ENCODE measurements at places on chromosomes 2 and 18.

- DNase-seq, result no peak
Observed at GRCh38 chr2:230861552-230862255, 3.0 kb upstream of the ITM2C start.

- DNase-seq, result no peak
Observed at GRCh38 chr2:86284401-86284841, 53.0 kb downstream of the REEP1 start.

- no peak for DNase-seq
Observed at GRCh38 chr2:53744395-53745065, 23.1 kb upstream of the CHAC2 start.

- DNase-seq, result no peak
Observed at GRCh38 chr2:67455219-67456142, 58.3 kb downstream of the ETAA1 start.

- DNase-seq, result peak; percentile 58
Observed at GRCh38 chr2:45494275-45494977, 116.6 kb downstream of the SRBD1 start.

DNA sequence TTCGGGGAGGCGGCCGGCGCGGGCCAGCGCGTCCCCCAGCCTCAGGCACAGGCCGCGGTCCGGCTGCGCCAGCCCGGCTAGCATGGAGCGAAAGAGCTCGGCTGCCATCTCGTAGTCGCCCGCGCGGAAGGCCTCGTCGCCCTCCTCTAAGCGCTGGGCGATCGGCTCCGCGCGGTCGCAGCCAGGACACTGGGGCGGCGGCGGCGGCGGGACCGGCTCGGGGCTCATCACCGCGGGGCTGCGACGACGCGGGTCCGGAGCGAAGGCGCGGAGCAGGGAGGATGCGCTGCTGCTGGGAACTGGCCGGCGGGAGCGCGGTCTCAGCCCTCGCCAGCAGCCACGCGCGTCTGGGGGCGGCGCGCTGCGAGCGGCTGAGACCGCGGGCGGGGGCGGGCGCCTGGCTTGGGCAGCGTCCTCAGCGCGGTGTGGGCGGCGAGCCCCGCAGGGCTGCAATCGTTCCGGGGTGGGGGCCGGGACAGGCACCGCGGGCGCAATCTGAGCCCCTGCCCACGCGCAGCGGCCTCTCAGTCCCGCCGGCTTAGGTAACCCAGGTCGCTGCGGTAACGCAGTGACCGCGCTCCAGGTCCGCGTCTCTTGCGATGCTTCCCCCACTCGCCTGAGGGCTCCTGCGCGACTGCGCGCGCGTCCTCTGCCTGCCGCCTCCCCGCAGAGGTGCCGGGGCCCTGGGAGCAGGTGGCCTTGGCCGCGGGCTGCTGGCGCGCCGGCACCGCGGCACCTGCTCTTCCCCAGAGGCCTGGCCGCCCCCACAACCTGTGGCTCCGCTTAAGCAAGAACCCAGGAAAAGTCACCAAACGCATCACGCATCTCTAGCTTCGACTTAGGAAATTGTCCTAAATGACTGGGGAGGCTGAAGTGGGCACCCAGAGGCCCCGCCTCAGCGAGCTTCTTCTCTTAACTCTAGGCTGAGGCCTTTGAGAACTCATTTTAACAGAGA lies at the start of gene LONRF2:
LONRF2 (minus strand) TSS at position 636 of the 955 bp plus-strand sequence; CDS start at position 228, 408 bp downstream.
- DNase-seq, result peak; percentile 20

DNA sequence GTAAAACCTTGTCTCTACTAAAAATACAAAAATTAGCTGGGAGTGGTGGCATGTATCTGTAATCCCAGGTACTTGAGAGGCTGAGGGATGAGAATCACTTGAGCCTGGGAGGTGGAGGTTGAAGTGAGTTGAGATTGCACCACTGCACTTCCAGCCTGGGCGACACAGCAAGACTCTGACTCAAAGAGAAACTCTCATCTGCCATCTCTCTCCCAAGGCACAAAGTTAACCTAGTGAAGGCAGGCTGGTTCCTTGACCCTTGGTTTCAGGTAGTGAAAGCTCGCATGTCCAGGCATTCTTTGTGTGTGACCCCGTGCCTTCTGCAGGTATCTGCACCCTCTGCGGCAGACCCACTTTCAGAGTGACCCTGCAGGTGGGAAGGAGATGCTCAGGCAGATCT lies 100.0 kb downstream of the WDSUB1 start:
- no peak for DNase-seq

DNA sequence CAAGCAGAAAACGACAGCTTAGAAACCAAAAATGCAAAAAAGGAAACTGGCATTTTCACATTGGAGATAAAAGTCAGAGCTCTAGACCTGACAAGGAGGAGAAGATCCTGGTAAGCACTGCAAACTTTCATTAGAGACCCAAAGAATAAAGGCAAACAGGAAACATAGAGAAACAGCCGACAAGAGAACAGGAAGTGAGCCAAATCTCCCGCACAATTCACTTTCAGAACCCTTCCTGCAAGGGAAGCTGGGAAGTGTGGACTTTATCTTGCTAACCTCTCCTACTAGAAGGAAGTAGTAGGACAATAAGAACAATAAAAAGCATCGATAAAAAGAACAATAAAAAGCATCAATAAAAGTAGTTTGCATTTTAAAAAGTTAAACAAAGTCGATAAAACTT lies 417.8 kb upstream of the SPHKAP start:
- DNase-seq, result no peak

DNA sequence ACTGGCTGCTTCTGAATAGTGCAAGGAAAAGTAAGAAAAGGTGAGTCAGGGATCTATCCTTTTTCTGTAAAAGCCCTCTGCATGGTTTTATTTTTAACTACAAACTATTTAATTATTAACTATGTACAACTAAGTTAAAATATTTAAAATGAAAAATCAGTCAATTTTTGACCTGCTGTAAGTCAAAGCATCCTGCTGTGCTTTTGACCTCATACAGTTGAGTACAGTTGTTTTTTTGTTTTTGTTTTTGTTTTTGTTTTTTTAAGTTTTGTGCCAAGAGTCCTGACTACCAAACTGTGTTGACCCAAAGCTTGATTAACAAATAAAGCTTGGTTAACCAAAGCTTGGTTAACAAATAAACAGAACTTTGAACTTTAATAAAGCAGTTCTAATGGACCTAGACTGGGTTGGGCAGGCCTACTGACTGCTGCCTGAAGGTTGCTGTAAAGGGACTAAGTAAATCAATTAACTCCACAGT lies at the start of gene ACMSD:
ACMSD (plus strand) TSS at position 474 of the 478 bp plus-strand sequence. CDS start 67 bp downstream, outside the sequence.
- no peak for DNase-seq

DNA sequence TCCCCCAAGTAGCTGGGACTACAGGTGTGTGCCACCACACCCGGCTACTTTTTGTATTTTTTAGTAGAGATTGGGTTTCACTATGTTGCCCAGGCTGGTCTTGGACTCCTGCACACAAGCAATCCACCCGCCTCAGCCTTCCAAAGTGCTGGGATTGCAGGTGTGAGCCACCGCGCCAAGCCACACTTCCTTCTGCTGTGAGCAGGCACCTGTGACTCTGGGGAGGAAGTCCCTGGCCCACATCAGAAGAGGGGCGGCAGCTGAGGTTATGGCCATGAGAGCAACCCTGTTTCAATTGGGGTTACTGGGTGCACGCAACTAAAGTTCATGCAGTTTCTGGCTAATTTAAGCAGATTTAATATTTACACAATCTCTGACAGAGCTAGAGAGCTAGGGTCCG lies 91.0 kb downstream of the PLB1 start:
- no peak for DNase-seq

DNA sequence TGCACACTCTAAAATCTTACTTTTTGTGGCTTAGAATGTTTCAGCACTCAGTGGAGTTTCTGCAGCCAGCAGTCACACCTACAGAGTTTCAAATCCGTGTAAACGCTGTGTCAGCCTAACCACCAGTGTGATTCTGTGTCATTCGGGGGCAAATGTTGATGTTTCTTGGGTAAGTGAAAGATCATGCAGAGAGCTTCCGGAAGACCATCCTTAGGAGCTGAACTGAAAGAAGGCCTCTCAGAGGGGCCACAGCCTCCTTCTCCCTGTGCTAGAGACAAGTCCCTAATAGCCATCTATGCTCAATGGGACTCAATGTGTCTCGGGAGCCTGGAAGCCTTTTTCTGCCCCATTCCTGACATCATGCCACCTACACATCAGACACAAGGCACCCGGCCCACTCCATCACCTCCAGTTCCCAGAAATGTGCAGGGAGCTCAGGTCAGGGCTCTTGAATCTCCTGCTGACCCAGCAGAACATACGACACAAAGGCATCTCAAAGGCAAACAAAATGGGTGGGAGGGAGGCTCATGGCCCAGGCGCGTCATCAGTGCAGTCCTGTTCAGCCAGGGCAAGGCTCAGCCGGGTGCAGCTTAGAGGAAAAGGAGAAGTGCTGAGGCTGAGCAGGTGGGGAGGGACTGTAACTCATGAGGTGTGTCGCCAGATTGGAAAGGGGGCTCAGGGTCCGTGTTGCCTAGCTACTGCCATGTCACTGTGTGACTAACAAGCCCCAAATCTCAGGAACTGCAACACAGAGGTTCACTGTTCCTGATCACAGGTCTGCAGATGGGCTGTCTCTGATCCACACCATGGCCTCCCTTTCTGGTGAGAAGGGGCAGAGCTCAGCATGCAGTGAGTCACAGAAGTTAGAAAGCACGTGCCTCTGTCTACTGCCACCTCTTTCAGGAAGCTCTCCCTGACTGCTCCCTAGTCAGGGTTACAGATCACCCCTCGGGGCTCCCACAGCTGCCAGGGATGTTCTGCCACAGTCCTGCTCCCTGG lies 82.0 kb downstream of the SMAD7 start:
- no peak for DNase-seq

DNA sequence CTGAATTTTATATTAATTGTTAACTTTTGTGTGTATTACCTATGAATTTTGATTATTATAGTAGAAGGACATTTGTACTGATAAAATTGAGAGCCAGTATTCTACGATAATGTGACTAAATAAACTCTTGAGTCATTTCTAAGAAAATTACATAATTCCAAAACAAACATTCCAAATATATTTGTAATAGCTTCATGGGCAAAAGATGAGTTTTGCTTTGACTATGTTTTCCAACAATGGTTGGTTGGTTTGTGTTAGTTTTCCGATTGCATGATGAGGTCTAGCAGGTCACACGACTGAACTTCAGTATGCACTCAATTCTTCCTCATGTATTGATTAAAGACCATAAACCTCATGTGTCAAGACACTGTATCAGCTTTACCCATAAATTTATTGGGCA lies 71.7 kb upstream of the WDR75 start:
- DNase-seq, result no peak

DNA sequence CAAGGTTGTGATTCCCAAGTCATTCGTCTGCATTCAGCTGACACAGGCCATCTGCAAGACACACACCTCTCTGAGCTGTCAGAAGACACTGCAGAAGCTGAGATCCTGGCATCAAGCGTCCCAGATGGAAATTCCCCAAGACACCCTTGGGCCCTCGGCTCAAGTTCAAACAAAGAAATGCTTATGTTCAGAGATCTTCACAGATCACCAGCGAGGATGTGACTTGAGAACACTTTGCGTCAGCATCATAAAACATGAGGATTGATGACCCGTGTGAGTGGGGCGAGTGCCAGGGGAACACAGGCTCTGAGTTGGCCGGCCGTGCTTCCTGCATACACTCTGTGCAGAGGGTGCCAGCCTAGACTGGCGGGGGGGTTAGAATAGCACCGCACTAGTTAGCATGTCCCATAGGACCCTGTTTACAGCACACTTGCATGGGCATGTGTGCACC lies 36.8 kb downstream of the KCNIP3 start:
- DNase-seq, result no peak

DNA sequence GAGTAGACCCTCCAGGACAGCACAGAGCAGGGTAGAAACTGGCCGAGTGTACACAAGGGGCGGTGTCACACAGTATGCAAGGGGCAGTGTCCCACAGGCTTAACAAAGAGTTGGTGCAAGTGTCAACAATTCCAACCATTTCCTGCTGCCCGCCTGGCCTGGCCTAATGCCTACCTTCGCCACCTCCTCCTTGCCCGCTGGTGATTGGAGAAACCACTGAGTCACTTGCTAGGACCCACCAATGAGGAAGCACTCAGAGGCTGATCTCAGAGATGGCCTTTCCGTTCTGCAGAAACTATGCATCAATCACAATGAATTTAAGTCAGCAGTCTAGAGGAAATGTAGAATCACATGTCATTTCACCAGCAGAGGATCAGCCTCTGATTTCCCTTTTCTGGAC lies 263.3 kb upstream of the PKDCC start:
- DNase-seq, result no peak

- DNase-seq, result no peak
Observed at GRCh38 chr2:7256377-7256776, 339.2 kb downstream of the RNF144A start.

GRCh38 chr2:202910698-202911097 lies 775 bp downstream of the WDR12 start:
- DNase-seq, result no peak

GRCh38 chr2:99342536-99342935 lies 5.3 kb downstream of the EIF5B start:
- no peak for DNase-seq

DNA sequence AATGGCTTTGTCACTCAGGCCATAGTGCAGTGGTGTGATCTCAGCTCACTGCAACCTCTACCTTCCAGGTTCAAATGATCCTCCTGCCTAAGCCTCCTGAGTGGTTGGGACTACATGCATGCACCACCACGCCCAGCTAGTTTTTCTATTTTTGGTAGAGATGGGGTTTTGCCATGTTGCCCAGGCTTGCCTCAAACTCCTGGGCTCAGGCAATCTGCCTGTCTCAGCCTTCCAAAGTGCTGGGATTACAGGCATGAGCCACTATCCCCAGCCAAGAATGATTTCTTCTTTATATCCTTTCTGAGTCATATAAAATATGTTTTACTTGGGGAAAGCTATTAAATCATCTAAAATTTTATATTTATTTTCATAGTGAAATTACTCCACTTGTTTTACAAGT lies 61.3 kb downstream of the CYBRD1 start:
- no peak for DNase-seq

DNA sequence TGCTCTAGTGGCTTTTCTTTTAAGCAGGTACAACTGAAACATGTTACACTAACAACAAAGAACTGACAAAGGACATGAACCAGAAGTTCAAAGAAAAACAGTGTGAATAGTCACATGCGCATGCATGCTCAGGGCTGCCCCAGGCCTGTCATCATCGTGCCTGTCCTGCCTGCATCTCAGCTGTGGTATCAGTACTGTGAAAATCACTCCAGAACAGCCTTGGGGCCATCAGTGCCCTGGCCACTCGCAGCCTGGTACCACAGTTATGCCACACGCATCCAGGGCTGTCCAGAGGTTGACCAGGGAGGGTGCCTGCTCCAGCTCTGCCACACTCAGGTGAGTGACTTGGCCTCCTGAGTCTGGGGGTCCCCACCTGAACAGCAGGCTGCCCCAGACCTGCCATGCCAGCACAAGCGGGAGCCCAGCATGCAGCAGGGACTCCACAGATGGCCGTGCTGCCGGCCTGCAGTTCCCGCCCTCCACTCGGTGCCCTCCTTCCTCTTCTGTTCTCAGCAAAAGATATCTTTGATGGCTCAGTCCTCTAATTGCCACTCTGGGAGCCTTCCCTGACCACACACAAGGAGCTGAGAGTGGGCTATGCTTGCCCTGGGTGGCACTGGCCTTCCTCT lies 12.3 kb downstream of the LIMS2 start:
- DNase-seq, result no peak

DNA sequence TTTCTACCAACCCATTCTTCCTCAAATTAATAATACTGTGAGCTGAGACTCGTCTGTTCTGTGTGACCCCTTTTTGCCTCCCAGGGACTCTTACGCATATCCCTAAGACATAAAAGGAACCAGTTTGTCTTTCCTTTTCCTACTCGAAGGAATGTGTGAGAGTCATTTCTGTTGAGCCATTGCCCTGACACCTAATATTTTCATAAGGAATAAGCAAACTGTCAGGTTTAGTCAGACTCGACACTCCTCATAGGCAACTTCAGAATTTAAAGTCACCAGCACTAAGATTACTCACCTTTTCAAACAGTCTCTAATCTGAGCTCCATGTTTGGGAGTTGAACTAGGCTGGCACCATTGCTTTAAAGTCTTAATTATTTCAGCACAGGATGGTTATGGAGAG lies 305.5 kb downstream of the IKZF2 start:
- no peak for DNase-seq

All from NT2/D1 (cell line).